ENCODE measurements at places on chromosomes 7 and 10.

DNA sequence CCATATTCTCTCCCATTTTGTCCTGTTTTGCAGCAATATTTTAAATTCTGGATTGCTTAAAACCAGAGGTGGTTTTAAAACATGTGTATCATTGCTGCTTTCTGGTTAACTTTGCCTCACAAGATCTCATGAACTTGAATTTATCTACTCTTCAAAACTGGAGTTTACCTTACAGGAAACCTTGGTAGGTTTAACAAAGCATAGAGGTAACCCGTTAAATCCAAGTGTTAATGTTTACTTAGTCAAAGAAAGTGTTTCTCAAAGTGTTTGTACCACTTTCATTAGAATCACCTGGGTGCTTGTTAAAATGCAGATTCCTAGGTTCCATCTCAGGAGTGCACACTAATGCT, 44.0 kb upstream of the VDAC2 start:
- DNase-seq: no peak

GRCh38 chr7:27784399-27785053, 44.6 kb downstream of the TAX1BP1 start:
- no peak for DNase-seq

- DNase-seq: no peak
Observed at GRCh38 chr10:86303626-86304025, 63.0 kb downstream of the GRID1 start.

DNA sequence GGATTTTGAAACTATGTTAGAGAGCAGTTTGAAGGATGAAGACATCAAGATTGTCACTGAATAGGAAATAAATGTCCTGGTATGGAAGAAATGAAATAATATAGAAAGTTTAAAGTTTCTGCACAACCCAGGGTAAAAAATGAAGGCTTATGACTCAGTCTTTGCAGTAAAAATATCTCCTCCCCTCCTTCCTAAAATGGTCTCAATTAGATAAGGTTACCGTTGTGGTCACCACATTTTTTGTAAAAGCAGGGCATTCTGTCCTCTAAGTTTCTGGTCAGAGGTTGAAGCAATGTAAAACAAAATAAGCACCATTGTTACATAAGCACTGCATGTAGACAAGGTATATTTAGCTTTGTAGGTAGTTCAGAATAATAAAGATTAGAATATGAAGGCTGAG, 403.5 kb downstream of the SUGCT start:
- no peak for DNase-seq

DNA sequence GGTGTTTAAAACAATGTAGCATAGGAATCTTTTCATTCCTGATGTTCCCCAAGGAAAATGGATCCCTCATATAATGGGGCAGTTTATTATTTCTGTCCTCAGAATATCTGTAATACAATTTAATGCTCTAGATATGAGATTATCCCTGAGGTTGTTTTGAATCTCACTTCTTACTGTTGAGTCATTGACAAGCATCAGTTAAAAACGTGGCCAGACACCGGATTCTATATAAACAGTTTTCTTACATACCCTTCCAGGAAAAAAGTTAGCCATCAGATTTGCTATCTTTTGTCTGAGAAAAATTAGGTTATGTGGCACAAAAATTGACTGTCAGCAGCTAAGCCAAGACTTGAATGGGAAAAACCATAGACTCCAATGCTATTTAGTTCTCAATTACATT, 539.8 kb upstream of the CELF2 start:
- DNase-seq: no peak

- DNase-seq: no peak
Observed at GRCh38 chr10:71451754-71452153, 55.0 kb downstream of the CDH23 start.

- DNase-seq: no peak
Observed at GRCh38 chr7:82210416-82211184, 233.0 kb downstream of the CACNA2D1 start.

- no peak for DNase-seq
Observed at GRCh38 chr10:115849197-115849596, 423.8 kb downstream of the GFRA1 start.

DNA sequence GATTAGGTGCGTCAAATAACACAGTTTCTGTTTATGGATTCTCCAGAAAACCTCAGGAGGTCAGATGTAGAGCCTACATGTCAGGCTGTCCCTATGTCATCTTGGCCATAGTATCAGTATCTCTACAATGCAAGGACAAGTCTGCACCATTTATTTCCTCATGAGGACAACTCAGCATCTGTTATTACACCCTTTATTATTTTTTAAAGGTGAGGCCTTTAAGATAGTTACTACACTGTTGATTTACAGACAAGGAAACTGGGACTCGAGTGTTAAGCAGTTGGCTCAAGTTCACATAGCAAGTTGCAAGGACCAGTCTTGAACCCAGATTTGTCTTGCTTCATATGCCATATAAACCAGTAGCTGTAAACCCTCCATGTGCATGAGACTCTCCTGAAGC, 23.2 kb upstream of the PPA1 start:
- no peak for DNase-seq

- no peak for DNase-seq
Observed at GRCh38 chr10:78900715-78901430, 167.9 kb upstream of the ZMIZ1 start.

DNA sequence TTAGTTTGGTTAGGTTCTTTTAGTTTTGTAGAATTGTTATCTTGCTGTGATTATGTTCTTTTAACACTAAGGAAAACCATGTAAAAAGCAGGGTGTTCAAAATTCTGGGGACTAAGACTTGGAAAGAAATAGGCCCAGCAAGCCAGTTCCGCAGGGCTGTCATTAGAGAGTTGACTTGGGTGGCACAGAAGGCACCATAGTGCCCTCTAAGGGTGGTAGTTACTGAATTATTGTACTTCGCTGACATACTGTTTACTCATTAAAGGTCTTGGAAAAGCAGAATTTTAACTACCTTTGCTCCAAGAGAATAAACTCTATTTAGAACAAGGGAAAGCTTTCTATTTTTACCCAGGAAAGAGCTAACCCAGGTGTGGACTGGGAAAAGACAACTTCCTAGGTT, 86.5 kb downstream of the OTUD1 start:
- no peak for DNase-seq

- DNase-seq: peak; percentile 66
Observed at GRCh38 chr10:89327803-89328441, at the start of gene IFIT3. IFIT3 (plus strand) TSS chr10:89327997; CDS start chr10:89328074, 77 bp downstream.

- no peak for DNase-seq
Observed at GRCh38 chr10:116210588-116211346, 62.2 kb downstream of the GFRA1 start.

DNA sequence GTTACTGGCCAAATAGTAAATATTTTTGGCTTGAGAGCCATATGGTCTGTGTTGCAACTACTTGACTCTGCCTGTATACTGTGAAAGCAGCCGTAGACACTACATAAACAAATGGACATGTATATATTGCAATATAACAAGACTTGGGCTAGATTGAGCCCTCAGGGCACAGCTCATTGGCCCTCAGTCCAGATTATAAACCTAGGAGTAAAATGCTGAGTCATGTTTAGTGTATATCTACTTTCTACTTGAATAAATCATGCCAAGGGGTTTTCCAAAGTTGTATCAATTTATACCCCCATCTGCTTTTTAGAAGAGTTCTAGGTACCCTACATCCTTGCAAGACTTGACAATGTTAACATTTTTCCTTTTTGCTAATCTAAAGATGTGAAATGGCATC, 27.4 kb upstream of the POU6F2 start:
- no peak for DNase-seq

GRCh38 chr7:108114117-108114841, 15.9 kb downstream of the LAMB4 start:
- no peak for DNase-seq

DNA sequence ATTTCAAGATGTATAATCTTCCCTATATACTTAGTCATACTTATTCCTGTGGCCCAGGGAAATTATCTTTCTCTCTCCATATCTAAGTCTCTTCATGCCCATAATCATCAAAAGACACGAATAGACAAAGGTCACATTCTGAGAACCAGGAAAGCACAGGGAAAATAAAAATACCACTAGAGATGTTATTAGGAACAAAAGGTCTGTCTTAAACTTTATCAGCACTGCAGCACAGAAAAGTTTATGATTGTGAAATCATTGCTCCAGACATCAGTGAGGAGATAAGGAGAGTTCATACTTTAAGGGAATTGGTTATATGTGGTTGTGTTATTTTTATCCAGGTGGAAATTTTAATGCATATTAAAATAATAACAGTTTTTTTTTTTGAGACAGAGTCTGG, 974.6 kb upstream of the CELF2 start:
- DNase-seq: no peak

GRCh38 chr10:61257956-61258496, 195.2 kb downstream of the TMEM26 start:
- no peak for DNase-seq

GRCh38 chr10:102918817-102919245, 737 bp downstream of the CNNM2 start:
- DNase-seq: no peak

GRCh38 chr10:53269482-53269881, 496.9 kb upstream of the MBL2 start:
- no peak for DNase-seq

DNA sequence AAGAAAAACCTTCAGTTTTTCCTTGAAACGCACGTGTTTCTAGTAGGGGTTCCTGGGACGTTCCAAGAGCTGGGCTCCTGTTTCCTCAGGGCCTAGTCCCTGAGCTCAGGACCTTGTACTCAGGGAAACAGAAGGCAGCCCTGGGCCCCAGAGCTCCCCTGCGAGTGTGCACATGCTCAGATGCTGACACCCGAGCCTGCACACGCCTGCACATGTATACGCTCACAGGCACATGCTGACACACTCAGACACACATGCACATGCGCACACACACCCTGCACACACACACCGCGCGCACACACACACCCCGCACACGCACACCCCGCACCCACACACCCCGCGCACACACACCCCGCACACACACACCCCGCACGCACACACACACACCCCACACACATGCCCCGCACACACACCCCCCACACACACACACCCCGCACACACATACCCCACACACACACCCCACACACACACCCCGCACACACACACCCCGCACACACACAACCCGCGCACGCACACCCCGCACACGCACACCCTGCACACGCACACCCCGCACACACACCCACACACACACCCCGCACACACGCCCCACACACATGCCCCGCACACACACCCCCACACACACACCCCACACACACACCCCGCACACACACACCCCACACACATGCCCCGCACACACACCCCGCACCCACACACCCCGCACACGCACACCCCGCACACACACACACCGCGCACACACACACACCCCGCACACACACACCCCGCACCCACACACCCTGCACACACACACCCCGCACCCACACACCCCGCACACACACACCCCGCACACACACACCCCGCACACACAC, 52.2 kb downstream of the CALML3 start:
- no peak for DNase-seq

DNA sequence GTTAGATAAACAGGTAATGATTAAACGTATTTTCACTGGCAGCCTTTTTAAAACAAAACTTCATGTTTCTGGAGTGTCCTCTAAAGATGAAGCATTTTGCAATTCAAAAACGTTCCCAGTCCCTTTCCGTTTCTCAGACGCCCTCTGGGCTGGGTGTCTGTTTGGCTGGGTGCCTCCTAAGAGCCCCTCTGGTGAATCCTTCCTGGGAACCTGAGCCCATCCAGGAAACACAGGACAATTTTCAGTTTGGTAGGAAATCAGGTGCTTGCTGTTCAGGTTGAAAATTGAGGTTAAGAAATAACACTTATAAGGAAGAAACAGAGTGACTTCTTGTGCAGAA, 76.7 kb downstream of the CHN2 start:
- DNase-seq: no peak

DNA sequence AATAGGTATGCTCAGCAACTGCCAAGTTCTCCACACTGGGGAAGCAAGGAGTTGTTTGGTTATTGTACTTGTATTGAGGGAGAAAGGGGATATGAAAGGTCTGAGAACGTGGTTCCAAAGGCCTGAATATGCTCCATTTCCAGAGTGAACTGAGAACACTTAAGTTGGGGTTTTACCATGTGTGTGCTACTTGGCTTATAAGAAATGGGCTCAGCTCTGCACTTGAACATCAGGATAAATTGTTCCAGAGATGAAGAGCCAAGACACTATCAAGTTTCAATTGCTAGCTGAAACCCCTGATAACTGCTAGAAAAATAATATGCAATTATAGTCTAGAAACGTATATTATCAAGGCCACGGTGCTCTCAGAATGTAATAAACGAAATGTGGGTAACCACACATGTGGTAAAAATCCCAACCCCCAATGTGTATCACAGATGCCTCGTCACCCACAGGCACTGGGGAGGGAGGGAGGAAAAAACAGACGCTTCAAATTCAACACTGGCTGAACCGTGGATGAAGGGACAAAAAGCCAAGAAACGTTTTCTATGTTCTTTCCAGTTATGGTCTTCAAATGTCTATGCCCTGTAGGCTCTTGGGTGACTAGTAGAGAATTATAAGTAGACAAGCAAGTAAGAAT, 16.3 kb downstream of the ELMO1 start:
- DNase-seq: no peak

DNA sequence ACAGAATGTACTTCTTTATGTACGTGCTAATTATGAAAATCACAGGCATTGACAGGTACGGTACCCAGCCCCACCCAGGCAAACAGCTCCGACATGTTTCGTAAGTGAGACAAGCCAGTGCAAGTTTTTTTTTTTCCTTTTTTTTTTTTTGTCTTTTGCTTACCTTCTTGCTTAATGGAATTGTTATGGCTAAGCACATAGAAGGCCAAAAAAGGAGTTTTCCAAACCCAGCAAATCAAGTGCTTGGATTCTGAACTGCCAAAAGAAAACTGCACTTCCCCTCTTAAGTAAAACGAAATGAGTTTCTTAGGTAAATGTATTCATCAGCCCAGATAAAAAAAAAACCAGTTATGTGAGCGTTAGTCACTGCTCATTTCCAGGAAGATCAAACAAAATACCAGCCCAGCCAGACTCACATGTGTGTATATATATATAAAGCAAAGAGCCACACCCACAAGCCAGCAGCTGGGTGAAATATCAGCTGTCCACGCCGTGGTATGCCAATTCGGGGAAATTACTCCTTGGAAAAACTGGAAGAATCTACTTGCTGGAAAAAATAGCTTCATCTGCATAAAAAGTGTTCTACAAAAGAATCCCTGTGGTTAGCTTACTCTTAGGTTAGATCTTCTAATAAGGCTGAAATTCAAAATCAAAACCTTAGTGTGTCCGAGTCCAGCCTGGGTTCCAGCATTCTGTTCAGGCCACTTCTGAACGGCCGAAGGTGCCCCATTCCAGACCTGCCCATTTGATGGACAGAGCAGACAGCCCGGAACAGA, 8.0 kb downstream of the KLF6 start:
- DNase-seq: no peak

DNA sequence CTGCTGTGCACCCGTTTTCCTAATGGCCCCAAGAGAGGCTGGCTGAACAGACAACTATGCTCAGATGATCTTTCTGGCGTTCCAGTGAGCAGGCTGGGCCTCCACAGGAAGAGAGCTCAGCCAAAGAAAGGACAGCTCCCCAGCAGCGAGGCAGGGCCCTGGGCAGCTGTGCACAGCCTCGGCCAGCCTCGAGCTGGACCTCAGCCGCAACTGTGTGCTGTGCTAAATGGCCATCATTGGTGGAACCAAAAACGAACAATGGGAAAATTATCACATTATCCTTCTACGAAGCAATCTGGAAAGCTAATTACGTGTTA, 97.5 kb downstream of the CTBP2 start:
- DNase-seq: no peak

GRCh38 chr7:101160910-101161309, 4.5 kb downstream of the VGF start:
- no peak for DNase-seq

- peak; percentile 60 for DNase-seq
Observed at GRCh38 chr10:78914502-78915189, 154.1 kb upstream of the ZMIZ1 start.

GRCh38 chr7:27114881-27115220, 12.4 kb upstream of the HOXA2 start:
- no peak for DNase-seq

- DNase-seq: no peak
Observed at GRCh38 chr10:132580617-132581016, 43.0 kb downstream of the INPP5A start.

Data from Right ventricle myocardium superior (tissue), 1 donor.